ENCODE measurements at places on chromosomes 6 and 20.

DNA sequence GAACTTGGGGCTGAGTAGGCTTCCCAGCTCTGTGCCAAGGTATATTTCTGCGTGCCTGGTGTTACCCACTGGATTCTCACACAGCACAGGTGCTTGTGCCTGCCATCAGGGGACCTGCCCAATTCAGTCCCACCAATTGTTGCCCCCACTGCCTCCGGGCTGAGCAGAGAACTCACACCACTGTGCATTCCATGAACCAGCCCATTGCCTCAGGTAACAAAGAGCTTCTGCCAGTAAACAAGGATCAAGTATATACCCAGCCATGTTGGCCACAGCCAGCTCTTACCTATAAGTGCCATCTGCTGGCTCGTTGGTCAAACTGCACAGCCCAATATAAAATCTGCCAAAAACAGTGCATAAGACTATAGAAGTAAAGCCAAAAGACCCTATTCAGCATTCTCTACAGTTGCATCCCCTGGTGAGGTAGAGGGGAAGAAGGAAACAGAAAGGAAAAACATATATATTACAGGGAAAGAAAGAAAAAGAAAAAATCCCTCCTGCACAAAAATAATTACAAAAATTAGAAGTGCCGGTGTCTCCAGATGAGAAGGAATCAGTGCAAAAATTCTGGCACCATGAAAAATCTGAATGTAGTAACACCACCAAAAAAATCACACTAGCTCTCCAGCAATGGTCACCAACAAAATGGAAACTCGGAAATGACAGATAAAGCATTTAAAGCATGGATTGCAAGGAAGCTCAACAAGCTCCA is 241.4 kb downstream of the IBTK start:
- no peak for DNase-seq

GRCh38 chr6:142684371-142684770 is 260.6 kb downstream of the HIVEP2 start:
- DNase-seq = no peak

- no peak for DNase-seq
Measured at GRCh38 chr6:116196841-116197240, 57.0 kb downstream of the TSPYL4 start.

DNA sequence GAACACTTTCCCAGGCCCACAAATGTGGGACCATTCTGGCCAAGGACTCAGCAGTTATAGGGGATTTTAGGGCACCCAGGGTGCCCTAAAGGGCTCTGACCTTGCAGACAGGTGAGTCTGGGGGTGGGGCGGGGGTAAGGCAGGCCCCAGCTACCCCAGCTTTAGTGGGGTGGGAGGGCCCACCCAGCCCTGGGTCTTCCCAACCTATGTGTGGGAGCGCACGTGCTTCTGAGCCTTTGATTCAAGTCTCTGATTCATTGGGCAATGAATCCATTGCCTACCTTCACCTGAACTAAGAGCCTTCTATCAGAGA is 958 bp downstream of the SERPINB1 start:
- no peak for DNase-seq

GRCh38 chr6:103908898-103909297 is 950.8 kb downstream of the HACE1 start:
- DNase-seq = no peak

DNA sequence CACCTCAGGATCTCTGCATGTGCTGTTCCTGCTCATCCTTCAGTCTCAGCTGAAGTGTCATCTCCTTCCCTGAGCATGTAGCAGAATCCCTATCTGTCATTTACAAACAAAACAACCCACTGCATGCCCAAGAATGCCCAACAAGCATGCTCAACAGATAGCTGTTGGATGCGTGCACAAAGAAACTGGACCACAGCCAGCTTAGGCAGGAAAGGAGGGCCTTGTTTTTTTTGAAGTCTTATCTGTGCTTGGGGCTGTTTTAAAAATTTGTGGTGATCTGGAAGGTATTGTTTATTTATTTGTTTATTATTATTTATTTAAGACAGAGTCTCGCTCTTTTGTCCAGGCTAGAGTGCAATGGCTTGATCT is 18.5 kb upstream of the SLC16A10 start:
- DNase-seq = no peak

GRCh38 chr20:58833921-58834320 is 16.8 kb downstream of the GNAS-AS1 start:
- DNase-seq = no peak

DNA sequence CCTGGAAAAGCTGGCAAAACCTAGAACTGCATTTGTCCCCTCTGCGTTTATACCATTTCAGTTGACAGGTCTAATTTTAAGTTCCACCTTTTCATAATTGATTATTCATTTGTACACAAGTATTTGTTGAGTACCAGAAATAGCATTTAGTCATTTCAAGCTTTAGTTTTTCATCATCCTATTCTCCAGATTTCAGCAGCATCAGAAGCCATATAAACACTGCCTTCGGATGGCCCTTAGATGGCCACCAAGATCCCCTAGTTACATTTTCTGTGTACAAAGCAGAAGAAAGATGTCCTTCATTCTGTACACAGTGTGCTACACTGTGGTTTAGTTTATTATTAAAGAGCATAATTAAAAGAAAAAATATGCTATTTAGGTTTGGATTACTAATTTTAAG is 131.4 kb downstream of the LAMA2 start:
- DNase-seq = no peak

DNA sequence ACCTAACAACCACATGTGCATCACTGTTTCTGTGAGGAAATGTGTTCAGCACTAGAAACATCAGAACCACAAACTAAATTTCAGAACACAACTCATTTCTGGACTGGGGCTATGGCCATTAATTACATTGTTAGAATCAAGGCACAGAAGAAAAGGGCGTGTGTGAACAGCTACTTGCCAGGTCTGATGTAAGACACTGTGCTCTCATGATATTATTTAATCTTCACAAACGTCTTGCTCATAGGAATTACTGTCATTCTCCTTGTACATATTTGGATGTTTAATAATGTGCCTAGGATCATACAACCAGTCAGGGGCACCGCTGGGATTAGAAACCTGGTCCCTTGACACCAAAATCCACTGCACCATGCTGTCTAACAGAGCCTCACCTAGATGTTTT is 14.8 kb downstream of the ADGRF1 start:
- DNase-seq = no peak

- no peak for DNase-seq
Measured at GRCh38 chr6:107632381-107633136, 142.6 kb downstream of the SOBP start.

- no peak for DNase-seq
Measured at GRCh38 chr6:141488488-141488887, 644.2 kb upstream of the GJE1 start.

GRCh38 chr20:51359401-51359800 is 183.1 kb downstream of the NFATC2 start:
- DNase-seq = no peak

- DNase-seq = no peak
Measured at GRCh38 chr6:69917834-69918233, 51.5 kb downstream of the COL19A1 start.

DNA sequence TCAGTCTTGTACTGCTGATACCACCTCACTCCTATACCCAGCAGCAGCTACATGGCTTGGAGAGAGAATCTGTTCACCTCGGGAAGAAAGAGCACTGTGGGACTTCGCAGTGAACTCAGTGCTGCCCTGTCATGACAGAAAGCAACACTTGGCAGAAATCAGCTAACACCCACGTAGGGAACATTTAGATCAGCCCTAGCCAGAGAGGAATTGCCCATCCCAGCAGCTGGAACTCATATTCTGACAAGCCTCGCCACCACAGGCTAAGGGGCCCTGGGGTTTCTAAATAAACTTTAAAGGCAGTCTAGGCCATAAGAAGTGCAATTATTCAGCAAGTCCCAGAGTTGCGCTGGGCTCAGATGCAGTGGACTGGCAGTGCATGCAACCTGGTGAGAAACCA is 1266.8 kb downstream of the GRIK2 start:
- no peak for DNase-seq

GRCh38 chr6:40778196-40778595 is 191.0 kb upstream of the LRFN2 start:
- DNase-seq = no peak

GRCh38 chr20:23193801-23194384 is 107.8 kb upstream of the CD93 start:
- DNase-seq = no peak

- DNase-seq = no peak
Measured at GRCh38 chr6:138099832-138100231, 7.4 kb downstream of the PERP start.

DNA sequence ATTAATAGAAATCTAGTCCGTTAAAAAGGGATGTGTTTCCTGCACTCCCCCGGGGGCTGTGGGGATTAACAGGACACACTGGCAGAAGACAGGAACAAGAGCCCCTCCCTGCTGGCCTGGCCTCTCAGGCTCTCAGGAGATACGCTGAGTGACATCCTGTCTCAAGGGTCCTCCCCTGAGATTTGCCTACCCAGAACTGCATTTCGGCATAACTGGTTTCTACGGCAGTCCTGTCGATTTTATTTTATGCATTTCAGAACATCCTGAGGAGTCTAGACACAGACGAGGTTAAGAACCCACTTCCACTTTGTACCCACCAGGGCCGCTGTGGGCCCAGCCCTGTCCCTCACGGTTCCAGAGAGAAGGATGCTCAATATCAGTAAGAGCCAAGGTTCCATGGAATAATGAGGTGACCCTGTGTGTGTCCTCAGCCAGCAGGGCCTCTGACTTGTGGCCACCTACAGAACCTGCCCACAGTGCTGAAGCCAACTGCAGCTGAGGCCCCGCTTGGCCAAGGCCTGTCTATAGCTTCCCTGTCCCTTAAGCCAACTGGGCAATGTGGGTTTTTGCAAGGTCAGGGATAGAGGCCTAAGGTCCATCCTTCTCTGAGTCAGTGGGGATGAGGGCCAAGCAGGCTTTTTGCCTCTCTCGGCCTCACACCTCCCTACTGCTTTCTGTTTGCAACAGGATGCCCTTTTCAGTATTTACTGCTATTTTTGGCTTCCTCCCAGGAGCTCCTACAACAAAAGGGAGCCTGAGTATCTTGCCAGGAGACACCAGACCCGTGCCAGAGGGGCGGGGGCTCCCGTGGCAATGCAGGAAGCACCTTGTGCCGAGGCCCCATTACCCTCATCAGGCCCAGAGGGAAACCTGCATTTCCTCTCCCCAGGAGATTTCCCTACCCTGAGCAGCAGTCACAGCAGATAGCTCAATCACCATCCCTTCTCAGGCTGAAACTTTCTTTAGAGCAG is 14.7 kb downstream of the UQCC2 start:
- DNase-seq = peak; percentile 97
